ENCODE measurements at places on chromosomes 16 and 17.

GRCh38 chr17:39968761-39969160 is 6.0 kb downstream of the GSDMA start:
- no peak for DNase-seq

DNA sequence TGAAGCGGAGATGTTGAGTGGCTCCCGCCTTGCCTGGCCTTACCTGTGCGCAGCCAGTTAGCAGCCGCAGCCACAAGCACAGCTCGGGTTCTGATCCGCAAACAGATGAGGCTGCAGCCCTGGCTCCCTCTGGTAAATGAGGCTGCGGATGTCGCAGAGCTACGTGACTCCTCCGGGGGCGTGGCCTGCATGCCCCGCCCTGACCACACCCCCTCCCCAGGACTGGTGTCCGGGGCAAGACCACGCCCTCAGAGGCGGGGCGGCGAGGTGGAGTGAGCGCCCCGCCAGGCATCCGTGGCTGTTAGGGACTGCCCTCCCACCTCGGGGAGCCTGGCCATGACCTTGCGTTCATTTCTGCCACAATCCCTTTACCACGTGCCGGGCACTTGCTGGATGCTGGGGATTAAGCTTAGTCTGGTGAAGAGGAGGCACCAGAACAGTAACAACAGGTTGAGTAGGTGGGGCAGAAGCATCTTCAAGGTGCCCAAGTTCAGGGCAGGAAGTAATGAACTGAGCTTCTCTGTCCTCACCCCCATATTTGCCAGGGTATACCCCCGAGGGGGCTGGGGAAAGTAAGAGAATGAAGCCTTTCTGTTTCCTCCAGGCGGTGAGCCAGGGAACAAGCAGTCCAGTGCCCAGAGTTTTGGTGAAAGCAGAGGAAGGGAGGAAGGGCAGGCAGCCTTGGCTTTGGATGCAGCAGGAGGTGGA is at the start of gene ALDOC:
Gene ALDOC (minus strand): TSS at position 138 of the 708 bp plus-strand sequence. CDS start 1,363 bp downstream, outside the sequence.
- peak; percentile 86 for DNase-seq

GRCh38 chr17:6461792-6462524 is 17.7 kb downstream of the PIMREG start:
- no peak for DNase-seq

- no peak for DNase-seq
These were observed 177.1 kb upstream of the ELAC2 start for GRCh38 chr17:13194887-13195286.

DNA sequence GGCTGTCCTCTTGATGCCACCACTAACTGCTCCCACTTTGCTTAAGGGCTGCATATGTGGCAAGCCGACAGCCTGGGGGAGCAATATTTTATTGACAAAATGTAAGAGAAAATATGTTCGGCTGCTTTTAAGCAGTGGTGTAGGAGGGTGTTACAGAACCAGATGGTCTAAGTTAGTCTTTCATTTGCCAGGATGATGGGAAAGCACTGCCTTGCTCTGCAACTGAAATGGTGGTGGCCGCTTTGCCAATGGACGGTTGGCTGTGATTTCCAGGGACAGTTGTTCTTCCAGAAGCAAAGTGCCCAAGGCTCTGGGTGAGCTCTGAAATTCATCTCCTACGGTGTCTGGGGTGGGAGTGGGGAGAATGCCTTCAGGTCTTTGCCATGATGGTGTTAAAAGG is 469.3 kb downstream of the TOX3 start:
- no peak for DNase-seq

DNA sequence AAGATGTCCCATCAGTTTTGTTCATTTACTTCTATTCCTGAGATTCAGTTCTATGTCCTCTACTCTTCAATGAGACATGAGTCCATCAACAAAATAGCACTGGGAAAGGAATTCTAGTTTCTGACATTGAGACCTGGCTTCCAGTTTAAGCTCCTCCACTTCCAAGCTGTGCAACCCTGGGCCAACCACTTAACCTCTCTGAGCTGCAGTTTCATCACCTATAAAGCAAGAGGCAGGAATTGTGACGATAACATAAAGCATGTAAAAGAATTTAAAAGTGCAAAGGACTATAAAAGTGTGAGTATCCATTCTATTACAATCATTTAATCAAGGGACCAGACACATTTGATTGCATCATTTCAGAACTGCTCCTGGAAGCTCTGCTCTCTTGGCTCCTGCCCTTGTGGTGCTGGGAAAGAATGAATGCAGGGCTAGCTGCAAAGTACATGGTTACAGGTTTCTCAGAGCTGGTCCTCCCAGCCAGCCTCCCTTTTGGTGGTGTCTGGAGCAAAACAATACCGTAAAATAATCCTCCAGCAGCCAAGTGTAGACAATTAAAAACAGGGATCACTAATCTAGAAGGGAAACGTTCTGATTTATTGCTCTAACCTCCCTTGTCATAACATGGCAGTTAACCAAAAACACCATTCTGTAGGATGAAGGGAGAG is 113.9 kb downstream of the VPS53 start:
- DNase-seq: no peak

DNA sequence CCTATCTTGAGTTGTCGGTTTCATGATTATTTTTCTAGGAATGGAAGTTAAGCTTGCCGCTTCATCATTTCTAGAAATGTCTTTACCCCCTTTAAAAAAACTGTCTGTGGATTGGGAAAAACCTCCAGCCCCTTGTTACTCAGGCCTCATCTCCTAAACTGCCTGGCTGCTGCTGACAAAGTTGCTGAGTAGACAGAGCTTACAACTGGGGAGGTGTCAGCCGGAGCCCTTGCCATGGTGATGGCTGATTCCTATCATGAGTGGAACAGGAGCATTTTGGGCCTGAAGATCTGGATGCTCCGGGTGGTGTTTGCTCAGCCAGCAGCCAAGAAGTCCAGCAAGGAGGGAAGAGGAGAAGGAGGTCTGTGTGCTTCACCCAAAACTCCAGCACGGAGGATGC is 243.3 kb downstream of the ENGASE start:
- no peak for DNase-seq

GRCh38 chr17:50349243-50349600 is 3.3 kb downstream of the XYLT2 start:
- DNase-seq: no peak

GRCh38 chr17:58383892-58384462 is 32.0 kb upstream of the SUPT4H1 start:
- DNase-seq: no peak

- DNase-seq: no peak
These were observed at the start of gene PIK3R5 for GRCh38 chr17:8965394-8966168. Gene PIK3R5 (minus strand): TSS chr17:8965707. CDS start chr17:8911494, 54,213 bp downstream.

DNA sequence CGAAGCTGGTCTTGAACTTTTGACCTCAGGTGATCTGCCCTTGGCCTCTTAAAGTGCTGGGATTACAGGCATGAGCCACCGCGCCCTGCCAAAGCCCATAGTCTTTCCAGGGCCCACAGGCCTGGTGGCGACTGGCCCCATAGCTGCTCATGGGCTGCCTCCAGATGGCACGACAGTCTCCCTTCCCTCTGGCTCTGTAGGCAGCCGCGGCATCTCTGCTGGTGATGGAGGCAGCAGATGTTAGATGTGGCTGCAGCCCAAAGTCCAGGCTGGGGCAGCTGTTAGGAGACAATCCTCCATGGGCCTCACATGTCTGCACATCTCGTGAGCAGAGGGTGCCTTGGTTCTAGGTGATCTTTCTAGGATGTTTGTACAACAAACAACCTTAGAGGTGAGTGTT is 69.7 kb upstream of the DNAJA2 start:
- DNase-seq: peak; percentile 38

DNA sequence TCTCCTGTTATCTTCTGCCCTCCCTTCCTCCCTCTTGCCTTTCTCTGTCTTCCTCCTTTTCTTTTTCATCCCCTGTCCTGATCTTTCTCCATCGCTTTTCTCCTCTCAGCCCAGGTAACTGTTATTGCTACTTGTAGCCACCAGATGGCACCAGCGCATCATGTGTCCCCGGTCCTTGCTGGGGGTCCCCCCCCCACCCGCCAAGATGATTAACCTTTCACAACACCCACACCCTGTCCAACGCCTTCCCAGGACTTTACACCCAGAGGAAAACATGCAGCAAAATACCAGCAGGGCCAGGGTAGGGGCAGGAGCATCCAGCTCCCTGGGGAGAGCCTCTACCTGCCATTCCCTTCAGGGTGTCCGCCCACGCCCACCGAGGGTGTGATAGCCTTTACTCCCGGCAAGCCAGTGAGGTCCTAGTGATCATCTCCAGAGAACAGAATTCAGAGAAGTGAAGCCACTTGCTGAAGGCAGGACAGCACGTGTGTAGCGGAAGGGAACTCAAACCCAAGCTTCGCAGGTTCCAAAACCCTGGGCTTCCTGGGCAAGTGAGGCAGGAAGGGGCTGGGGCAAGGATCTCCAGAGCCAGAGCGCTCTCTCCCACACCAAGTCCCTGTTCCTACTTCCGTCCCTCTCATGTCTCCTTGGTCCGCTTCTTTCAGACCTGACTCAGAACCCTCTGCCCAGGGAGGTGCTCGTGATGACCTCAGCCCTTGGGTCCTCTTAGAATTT is 13.4 kb upstream of the TAC4 start:
- peak; percentile 33 for DNase-seq

- peak; percentile 78 for DNase-seq
These were observed 23.4 kb upstream of the MPO start for GRCh38 chr17:58303971-58304749.

- no peak for DNase-seq
These were observed 22.3 kb downstream of the PPL start for GRCh38 chr16:4914528-4915225.

- DNase-seq: no peak
These were observed 41.3 kb upstream of the ACSF3 start for GRCh38 chr16:89052191-89052889.

DNA sequence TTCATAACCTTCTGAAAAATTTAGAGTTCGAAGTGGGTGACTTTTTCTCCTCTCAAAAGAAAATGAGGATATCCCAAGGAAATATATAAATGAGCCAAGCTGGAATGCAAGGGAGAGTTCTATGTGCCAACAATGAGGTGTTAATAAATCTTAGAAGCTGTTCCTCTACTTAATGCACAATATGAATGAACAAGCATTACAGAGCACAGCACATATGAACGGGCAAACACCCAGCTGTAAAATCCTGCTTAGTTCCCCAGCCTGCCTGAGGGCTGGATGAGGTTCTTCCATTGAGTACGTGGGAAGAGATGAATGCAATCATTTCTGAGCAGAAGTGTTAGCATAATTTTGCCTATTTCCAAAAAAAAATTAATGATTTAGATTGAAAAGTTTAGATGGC is 58.1 kb downstream of the WDR59 start:
- no peak for DNase-seq

GRCh38 chr16:66030036-66030435 is 336.5 kb upstream of the CDH5 start:
- DNase-seq: no peak

DNA sequence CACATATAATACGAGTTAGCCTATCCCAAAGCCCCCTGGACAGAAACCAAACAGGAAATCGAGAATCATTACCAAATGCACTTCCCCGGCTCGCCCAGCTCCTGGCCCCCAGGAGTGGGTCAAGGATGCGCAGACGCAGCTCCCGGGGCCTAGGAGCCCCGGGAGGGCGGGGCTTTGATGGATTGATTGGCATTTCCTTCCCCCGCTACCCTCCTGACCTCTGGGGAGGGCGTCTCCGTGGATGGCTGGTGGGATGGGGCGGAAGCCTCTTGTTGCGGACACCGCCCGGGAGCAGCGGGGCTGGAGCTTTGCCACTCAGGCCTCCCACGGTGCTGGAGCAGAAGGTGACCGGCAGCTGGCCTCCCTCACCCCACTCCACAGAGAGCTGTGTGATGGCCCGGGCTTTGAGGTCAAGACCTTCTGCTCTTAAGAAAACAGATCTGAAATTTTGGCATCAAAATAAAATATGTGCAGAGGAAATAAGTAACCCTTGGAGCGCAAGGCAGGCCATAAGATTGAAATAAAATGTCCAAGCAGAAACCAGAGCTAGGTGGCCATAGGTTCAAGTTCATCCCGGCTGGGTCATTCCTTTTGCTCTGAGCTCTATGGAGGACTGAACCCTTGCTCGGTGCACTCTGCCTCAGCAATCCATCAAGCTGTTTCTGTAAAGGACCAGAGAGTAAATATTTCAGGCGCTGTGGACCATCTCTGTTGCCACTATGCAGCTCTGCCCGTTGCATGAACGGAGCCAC is 262.3 kb downstream of the SOX9 start:
- no peak for DNase-seq

DNA sequence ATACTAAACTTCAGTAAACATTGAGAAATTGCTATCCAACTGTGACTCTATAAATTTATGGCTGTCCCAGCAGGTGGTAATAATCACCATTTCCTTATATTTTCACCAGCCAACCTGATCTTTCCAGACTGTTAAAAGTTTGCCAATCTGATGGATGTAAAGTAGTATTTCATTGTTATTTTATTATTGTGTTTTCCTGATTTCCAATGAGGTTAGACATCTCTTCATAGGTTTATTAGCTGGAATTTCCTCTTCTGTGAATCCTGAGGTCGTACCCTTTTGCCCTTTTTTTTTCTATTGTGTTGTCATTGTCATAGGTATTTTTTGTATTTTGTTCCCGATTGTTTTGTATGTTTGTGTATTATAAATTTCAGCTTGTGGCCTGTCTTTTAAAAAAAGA is 31.7 kb downstream of the BMERB1 start:
- DNase-seq: no peak

DNA sequence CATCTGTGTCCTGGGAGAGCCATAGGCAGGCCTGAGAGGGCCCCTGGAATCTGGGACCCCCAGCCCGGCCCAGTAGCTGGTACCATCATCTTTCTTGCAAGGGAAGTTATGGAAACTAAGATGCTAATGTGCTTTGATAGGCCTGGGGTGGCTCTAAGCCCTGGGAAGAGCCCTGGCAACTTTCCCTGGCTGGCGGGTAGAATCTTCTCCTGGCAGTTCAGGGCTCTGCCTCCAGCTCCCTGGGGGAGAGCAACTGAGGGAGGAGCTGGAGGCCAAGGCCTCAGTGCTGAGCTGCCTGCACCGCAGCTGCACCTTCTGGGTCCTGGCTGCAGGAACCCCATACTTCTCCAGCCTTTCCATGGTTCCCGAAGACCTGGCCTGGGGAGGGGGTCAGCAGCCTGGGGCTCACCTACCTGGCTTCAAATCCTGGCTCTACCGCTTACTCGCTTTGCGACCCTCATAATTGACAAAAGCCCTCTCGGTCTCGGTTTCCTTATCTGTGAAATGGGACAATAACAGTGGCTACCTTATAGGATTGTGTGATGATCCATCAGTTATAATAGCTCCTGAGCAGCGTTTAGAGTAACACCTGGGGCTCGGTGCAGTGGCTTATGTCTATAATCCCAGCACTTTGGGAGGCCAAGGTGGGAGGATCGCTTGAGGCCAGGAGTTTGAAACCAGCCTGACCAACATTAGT is 333.7 kb downstream of the SEC14L1 start:
- DNase-seq: no peak

- no peak for DNase-seq
These were observed 42.7 kb downstream of the SOCS3 start for GRCh38 chr17:78316867-78317789.

DNA sequence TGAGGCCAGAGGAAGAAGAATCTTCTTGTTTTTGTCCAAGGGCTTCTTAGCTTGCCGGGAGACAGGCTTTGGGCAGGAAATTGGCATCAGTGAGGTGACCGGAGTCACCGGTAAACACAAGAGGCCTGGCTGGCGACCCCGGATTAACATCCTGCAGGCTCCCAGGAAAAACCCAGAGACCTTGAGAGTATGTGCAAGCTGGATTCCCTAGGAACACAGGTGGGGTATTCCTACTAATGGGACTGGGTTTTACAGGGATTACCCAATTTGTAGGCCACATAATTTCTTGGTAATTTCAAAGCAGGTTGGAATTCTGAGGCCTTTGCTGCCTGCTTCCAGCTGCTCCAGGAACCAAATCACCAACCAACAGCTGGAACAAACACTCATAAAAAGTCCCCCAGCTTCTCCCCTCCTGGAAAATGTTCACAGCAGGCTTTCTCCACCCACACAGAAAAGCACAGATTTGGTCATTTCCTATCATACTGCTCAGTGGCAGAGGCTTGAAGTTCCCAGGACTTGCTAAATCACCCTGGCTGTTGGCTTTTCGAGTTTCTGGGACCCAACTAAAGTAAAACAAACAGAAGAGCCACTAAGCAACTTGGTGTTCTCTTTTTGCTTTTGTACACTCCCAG is 258.8 kb downstream of the IRF8 start:
- no peak for DNase-seq
